ENCODE measurements at places on chromosomes 3 and 15.

DNA sequence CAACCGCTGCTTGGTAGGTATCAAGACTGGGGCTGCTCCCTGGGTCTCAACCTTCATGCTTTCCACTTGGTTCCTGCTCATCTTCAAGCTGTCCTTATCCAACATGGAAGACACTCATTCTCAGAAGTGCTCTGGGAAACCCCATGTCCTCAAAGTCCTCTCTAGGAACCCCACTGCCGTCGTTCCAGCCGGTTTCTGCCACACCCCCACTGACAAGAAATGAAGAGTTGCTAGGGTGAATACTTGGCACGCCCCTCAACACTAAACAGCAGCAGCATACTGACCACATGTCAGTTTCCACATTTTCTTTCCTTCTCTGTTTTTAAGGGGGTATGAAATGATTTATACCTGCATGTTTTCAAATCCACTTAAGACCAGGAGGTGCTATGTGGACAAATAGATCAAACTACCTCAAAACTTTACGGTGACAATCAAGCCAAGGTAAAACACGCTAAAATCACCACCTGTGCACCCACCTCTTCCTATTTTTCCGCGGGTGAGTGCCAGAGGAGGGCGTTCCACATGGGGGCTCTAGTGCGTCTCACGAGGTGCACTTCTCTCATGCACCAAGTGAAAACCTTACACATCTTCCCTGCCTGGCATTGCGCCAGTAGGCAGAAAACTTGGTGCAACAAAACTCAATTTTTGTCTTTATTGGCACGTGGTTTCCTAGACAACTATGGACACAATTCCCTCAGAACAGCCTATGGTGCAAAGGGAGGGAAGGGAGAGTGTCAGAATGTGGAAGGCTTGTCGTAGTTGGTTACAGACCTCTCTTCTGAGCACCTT is 125.1 kb downstream of the TJP1 start:
- no peaks in the 10 kb centered on the region for H3K27me3 ChIP-seq
- DNase-seq = no peak
- H3K36me3 ChIP-seq = peaks cover 20% of the 10 kb centered on the region
- H3K4me3 ChIP-seq = no peak overlapping the region

DNA sequence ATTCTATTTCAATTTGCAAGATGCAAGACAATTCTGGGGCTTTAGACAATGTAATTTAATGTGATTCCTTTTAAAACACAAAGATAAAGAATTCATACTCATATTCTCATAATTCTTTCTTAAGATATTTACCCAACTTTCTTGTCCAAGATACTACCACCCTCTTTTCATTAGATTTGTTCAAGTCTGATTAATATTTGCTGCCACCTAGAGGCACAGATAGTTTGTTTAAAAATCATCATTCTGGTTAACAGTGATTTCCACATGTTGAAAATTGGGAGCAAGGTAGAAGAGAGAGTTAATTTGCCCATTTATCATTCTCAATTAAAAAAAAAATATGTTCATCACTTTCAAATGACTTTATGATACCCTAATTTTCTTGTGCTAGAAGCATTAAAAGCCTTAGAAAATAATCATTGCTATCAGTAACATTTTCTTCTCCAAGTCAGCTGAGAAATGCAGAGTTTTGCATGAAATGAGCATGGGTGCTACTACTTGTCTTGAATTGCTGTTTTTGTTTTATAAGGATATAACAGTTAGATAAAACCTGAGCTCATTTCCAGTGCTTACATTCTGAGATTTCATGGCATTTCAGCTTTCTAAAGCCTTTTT is 11.6 kb downstream of the TAMM41 start:
- DNase-seq = peak; percentile 76
- no peaks in the 10 kb centered on the region for H3K27me3 ChIP-seq
- H3K4me1 ChIP-seq = no peaks in the 10 kb centered on the region
- no peak overlapping the region for H3K4me3 ChIP-seq

DNA sequence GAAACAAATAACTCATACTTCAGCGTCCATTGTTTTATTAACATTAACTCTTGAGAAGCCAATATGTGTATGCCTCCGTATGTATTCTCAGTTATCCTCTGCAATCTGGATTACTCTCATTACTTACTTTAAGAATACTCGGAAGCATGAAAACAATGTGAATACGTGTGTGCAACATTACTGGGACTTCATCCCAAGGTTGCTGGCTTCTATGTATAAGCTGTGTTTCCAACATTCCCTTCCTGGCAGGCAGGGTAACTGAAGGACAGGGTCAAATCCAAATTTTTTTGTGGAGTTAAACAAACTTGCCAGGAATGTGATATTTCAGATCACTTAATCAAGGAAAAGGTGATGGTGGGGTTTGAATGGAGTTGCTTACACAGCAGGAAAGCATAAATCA is 34.5 kb upstream of the NR1I2 start:
- peaks cover 3% of the 10 kb centered on the region for H3K27me3 ChIP-seq
- H3K36me3 ChIP-seq = no peaks in the 10 kb centered on the region
- H3K4me1 ChIP-seq = no peaks in the 10 kb centered on the region
- H3K4me3 ChIP-seq = no peak overlapping the region
- no peak overlapping the region for H3K27ac ChIP-seq

GRCh38 chr3:153150991-153151390 is 11.0 kb upstream of the RAP2B start:
- no peak for DNase-seq
- H3K4me3 ChIP-seq = no peak overlapping the region
- H3K27ac ChIP-seq = no peak overlapping the region
- no peaks in the 10 kb centered on the region for H3K27me3 ChIP-seq
- no peaks in the 10 kb centered on the region for H3K4me1 ChIP-seq

DNA sequence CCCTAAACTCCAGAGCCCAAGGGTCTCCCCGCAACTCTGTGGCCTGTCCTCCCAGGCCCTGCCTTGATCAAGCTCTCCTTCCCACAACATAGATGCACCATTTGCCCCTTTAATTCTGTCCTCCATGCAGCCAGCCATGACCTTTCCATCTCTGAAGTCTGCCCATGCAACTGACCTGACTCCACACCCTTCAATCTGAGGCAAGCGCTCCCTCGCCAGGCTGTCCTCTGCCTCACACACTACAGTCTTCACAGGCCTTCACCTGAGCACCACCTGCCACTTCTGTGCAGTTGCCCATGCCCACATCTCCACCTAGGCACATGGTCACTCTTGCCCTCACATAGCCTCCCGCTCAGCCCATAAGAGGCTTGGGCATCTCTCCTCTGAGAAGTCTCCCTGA is 244.0 kb downstream of the OCA2 start:
- H3K4me1 ChIP-seq = no peaks in the 10 kb centered on the region
- H3K4me3 ChIP-seq = no peak overlapping the region
- H3K27ac ChIP-seq = no peak overlapping the region
- no peaks in the 10 kb centered on the region for H3K27me3 ChIP-seq

GRCh38 chr15:67501177-67501835 is 19.6 kb upstream of the C15orf61 start:
- H3K27me3 ChIP-seq = no peaks in the 10 kb centered on the region
- DNase-seq = no peak
- H3K27ac ChIP-seq = no peak overlapping the region
- peaks cover 5% of the 10 kb centered on the region for H3K4me1 ChIP-seq

GRCh38 chr3:57816471-57817095 is 60.5 kb downstream of the SLMAP start:
- H3K4me3 ChIP-seq = no peak overlapping the region
- no peaks in the 10 kb centered on the region for H3K27me3 ChIP-seq
- H3K36me3 ChIP-seq = no peaks in the 10 kb centered on the region
- H3K27ac ChIP-seq = no peak overlapping the region
- H3K4me1 ChIP-seq = peaks cover 9% of the 10 kb centered on the region

DNA sequence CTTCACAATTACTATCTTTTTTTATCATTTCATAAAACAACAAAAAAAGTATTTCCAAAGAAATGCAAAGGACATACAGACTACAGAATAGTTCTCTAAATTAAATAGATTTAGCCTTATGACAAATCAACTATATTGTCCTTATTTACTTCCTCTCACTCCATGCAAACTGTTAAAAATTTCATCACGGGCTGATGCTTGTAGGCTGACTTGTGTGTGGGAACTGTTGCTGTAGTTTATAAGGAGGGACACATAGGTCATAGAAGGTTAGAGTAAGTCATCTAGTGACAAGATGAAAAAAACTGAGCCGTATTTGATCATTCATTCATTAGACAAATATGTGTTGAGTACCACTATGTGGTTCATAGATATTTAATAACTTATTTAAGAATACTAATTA is 232.5 kb upstream of the TBL1XR1 start:
- no peaks in the 10 kb centered on the region for H3K36me3 ChIP-seq
- H3K4me1 ChIP-seq = peaks cover 18% of the 10 kb centered on the region
- no peaks in the 10 kb centered on the region for H3K27me3 ChIP-seq
- DNase-seq = no peak
- H3K4me3 ChIP-seq = no peak overlapping the region

GRCh38 chr3:172070269-172070668 is 30.9 kb downstream of the FNDC3B start:
- DNase-seq = no peak
- peaks cover 70% of the 10 kb centered on the region for H3K4me1 ChIP-seq
- no peak overlapping the region for H3K4me3 ChIP-seq
- H3K27me3 ChIP-seq = no peaks in the 10 kb centered on the region
- H3K27ac ChIP-seq = peak overlapping the region; percentile 6

- H3K27ac ChIP-seq = peak overlapping the region; percentile 23
- no peak overlapping the region for H3K4me3 ChIP-seq
- H3K4me1 ChIP-seq = peaks cover 25% of the 10 kb centered on the region
These were observed 27.3 kb upstream of the BCL2L10 start for GRCh38 chr15:52139599-52140462.

DNA sequence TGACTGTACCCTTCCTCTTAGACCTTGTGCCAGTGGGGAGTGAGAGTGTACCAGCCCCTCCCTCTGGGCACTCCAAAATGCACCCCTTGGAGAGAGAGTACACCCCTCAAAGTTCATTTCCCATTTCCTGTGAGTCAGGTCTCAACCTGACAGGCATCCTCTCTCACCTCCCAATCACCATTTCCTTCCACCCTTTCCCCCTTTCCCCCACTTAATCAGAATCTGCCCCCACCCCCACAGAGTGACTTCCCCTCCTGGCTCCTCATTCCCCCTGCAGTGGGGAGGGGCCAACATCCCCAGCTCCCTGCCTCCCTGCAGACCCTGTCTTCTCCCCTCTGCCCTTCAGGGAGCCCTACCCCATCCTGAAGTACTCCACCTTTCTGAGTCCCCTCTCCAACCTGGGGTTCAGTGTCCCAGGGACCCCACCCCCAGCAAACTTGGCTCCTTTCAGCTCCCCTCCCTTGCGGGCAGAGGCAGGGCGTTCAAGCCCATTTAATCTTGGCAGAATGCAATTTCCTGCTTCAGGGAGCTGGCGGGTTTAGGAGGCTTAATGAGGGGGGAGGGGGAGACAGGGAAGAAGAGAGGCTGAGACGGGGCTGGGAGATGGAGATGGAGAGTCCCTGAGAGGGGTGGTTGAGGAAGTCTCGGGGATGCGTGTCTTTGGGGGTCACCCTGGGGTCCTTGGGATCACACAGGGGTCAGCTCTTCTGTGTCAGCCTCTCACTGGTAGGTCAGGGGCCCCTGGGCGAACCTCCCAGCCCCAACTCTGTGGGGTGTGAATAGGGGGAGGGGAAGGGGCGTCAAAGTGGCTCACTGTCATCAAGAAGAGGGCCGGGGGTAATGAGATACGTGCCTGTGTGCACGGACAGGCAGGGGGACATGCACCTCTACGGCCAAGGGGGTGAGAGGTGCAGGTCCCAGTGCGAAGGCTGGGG is 16.6 kb upstream of the SEMA3F start:
- H3K4me3 ChIP-seq = no peak overlapping the region
- H3K4me1 ChIP-seq = peaks cover 5% of the 10 kb centered on the region
- peaks cover 8% of the 10 kb centered on the region for H3K27me3 ChIP-seq
- H3K36me3 ChIP-seq = no peaks in the 10 kb centered on the region

- H3K4me3 ChIP-seq = peak overlapping the region; percentile 76
- peaks cover 46% of the 10 kb centered on the region for H3K27me3 ChIP-seq
- H3K36me3 ChIP-seq = no peaks in the 10 kb centered on the region
- H3K4me1 ChIP-seq = peaks cover 15% of the 10 kb centered on the region
- DNase-seq = peak; percentile 88
- no peak overlapping the region for H3K27ac ChIP-seq
These were observed 78.1 kb upstream of the RNF7 start for GRCh38 chr3:141659821-141660613.

DNA sequence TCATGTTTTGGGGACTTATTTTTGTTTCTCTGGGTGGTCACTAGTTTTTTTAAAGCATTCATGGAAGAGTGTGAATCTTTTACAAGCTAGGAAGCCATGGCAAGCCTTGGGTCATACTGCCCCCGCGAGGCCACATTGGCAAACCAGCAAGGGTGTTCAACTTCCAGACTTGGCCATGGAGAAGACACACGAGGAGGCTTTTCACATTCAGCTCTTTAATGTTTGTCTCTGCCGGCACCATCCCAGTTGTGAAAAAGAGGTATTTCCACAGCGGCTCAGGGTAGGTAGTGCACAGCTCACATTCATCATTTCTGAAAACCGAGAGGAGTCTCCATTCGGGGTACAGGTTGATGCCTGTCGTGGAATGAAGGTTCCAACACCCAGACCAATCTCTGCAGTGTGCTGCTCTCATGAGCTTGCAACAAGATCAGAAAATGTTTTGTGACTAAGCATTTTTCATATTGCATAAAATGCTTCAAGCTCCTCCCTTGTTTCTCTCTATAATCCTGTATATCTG is 7.7 kb downstream of the CCR5 start:
- no peak overlapping the region for H3K27ac ChIP-seq
- no peak overlapping the region for H3K4me3 ChIP-seq
- H3K36me3 ChIP-seq = no peaks in the 10 kb centered on the region
- peaks cover 67% of the 10 kb centered on the region for H3K27me3 ChIP-seq
- peak; percentile 56 for DNase-seq

GRCh38 chr15:91049378-91050127 is 27.2 kb upstream of the VPS33B start:
- no peaks in the 10 kb centered on the region for H3K4me1 ChIP-seq
- no peak overlapping the region for H3K27ac ChIP-seq
- peak; percentile 76 for DNase-seq
- peaks cover 14% of the 10 kb centered on the region for H3K27me3 ChIP-seq

DNA sequence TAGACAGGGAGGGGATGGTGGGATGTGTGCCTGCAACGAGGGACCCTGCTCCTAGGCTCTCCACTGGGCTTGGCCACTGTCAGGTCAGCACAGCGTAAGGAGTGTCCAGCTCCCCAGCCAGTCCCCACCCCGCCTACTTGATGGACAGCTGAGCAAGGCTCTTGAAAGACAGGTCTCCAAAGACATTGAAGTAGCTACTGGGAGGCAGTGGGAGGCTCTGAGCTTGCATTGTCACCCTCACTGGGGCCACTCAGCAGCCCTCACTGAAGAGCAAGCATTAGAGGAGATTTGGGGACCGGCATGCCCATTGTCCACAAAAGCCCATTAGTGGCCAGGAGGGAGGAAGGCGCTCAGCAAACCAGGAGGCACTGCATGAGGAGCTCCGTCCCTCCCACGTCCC is 146.5 kb downstream of the MEGF11 start:
- H3K4me3 ChIP-seq = no peak overlapping the region
- no peaks in the 10 kb centered on the region for H3K4me1 ChIP-seq
- DNase-seq = peak; percentile 27

DNA sequence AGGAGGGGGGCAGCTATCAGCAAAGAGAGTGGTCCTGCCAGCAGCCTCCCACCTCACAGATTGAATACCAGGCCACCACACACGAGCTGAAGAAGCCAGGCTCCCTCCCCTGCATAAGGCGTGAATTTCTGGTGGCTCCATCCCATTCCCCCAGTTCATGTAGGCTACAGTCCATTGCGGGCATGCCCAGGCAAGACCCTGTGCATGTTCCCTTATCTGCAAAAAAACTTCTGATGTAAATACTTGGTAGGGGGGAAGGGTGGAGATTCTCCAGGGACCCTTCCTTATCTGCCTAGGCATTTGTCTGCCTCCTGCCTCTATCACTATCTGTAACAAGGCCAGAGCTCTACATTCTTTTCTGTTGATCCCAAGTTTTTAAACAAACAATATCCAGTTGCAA is 27.6 kb upstream of the UBP1 start:
- no peaks in the 10 kb centered on the region for H3K27me3 ChIP-seq
- no peaks in the 10 kb centered on the region for H3K36me3 ChIP-seq
- no peak for DNase-seq
- no peaks in the 10 kb centered on the region for H3K4me1 ChIP-seq
